Pancreas (tissue), 10 donors: ENCODE measurements at places on chromosomes 2 and 18. TPM values are rescaled to one million over a fixed set of nuclear protein-coding genes. Genes with fewer than 3 reads are reported as not detected.

- no peak for DNase-seq
Measured at GRCh38 chr2:156826341-156826933, 390.3 kb downstream of the GPD2 start.

DNA sequence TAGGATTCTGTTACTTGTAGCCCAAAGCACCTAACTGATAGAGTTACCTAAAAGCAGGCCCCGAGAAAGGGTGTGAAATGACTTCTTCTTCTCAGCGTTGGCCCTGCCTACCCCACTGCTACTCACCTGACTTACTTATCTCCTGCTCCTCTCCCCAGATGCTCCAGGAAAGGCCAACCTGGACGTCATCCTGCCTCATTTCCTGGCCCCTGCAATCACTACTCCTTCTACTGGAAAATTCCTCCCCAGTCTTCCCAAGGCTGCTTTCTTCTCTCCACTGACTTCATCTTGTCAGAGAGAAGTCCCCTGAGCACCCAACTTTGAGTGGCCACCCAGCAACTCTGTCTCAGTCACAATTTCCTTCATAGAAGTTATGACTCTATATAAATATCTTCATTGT lies 63.4 kb upstream of the KLF7 start:
- no peak for DNase-seq

DNA sequence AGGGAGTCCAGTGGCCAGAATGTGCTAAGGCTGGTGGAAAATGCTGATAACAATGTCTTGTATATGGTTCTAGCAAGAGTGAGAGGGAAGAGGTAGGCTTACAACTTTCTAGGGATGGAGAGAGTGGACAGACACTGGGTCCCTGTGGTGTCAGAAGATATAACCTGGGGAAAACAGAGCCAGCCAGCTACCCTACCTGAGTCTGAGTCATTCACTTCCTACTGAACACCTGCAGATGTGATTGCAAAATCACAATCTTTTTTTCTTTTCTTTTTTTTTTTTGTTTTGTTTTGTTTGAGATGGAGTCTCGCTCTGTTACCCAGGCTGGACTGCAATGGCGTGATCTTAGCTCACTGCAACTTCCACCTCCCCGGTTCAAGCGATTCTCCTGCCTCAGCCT lies 7.3 kb downstream of the TET3 start:
- no peak for DNase-seq

DNA sequence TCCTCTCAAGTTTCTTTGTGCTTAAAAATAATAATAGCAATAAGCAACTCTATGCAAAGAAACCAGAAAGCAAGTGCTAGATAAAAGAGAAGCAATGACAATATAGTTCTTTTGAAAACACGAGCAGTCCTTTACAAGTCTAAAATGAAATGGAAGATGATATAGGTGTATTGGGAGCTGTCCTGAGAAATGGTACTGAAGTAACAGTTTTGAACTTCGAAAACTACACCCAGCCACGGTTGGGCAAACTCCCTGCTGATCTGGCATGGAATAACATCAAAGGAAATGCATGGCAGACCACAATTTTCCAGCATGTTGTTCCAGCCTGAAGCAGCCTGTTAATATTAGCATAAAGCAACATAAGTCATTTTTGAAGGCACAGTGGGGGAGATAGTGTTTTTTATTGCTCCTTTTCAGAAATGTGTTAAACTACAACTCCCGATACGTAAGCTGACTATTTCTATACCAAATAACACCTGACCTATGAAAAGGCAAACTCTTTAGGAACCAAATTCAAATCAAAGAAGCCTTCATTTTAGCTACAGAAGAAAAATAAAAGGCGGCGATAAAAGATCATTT lies 596.1 kb upstream of the KLHL29 start:
- no peak for DNase-seq

DNA sequence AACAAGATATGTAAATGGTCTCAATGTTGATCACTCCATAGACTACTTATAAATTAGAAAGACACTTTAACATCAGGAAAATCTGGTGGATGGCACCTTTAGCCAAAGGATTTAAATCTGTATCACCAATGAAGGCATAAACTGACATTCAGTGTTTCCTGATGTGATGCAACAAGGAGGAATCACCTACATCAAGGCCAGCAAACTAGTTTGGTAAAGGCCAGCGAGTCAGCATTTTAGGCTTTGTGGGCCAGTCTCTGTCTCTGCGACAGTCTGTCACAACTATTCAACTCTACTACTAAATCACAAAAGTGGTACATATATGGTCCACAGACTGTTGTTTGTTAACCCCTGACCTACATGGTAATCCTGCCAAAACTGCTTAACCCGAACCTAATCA lies 33.3 kb downstream of the C2orf76 start:
- no peak for DNase-seq

The AMER3 gene
- total RNA-seq, result 0.25 TPM

The CD226 gene
- 0.32 TPM for total RNA-seq
